Activated CD8-positive, alpha-beta T cell treated with anti-CD3 and anti-CD28 coated beads for 36 hours (primary cell): ENCODE measurements at places on chromosomes 3 and 15. TPM values are rescaled to one million over a fixed set of nuclear protein-coding genes. Genes with fewer than 3 reads are reported as not detected.

Gene VWA5B2
- total RNA-seq = not detected

Gene PTX3
- total RNA-seq = 0.27 TPM

DNA sequence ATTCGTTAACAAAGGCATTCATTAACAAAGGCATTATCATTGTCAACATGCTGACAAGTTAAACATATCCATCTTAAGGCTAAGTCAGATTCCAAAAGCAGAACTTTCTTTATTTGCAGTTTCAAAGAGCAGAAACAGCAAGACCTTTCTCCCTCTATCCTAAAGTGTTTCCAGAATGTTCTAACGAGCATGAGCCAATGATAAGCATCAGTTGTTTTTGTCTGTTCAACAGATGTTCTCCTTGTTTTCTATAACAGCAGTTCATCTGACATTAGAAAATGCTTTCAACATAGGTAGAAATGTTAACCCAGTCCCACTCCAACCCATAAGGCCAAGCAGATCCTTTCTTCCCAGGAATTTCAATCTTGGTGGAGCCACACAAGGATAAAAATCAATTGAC, 77.6 kb upstream of the POMGNT2 start:
- no peak for DNase-seq

Gene RPP25
- total RNA-seq = 7.2 TPM

- no peak for DNase-seq
Measured at GRCh38 chr3:80035021-80035420, 267.2 kb upstream of the ROBO1 start.

- DNase-seq = peak; percentile 53
Measured at GRCh38 chr3:40505599-40506462, at the start of gene ZNF620. Gene ZNF620, plus strand, starts transcription at chr3:40506039. Its CDS starts 314 bp downstream, at chr3:40506353.

Gene PSTPIP1
- total RNA-seq = 113 TPM

Gene MNS1
- total RNA-seq = 0.95 TPM

Gene CLDN16
- not detected for total RNA-seq

Gene VILL
- total RNA-seq = 11.7 TPM

Gene ANO10
- total RNA-seq = 6.3 TPM

- DNase-seq = no peak
Measured at GRCh38 chr15:30830961-30831360, 72.8 kb upstream of the FAN1 start.

GRCh38 chr3:64188810-64189560, 36.3 kb downstream of the PRICKLE2 start:
- no peak for DNase-seq
